ENCODE measurements at places on chromosomes 11 and 22.
A peak's percentile ranks its signal among the peaks of the same experiment; 100 is the strongest.

DNA sequence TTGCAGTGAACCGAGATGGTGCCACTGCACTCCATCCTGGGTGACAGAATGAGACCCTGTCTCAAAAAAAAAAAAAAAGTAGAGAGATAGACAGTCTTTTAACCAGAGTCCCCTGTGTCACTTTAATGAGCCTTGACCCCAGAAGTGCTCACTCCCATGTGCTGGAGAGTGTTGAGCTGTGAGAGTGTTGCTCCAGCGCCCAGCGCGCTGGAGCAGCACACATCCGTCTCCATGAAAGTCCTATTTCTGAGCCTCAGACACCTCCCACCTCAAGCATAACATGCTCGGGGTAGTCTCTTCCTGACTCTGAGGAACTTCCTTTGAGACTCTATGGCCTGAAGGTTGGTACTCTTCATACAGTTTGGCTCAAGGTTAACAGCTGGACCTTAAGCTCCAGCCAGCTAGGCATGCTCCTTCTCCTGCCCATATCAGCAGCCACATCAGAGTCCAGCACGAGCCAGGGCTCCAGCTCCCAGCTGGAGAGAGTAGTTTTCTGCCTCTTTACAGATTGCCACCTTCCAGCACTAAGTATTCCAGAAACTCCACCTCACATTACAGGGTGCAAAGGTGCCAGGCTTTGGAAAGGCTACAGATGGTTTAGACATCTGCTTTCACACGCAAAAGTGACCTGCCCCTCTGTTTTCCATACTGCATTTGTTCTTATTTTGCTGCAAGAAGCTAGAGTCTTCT lies 29.4 kb upstream of the UBASH3B start:
- no peak for DNase-seq

DNA sequence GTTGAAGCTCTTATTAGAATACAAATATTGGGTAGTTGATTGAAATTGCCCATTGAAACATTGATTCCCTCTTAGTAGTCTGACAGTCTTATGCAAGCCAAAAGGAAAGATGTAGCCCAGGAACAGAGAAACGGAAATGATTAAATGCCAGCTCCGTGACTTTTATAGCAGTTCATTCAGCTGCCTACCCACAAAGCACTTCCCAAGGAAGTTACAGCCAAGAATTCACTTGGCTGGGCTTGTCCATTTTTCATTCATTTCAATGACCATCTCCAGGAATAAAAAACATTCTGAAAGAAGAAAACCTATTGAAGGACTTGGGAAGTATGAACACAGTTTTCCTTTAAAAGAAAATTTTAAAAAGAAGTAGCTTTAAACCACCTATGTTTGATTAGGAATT lies 62.0 kb downstream of the NCAM1 start:
- no peak for DNase-seq

GRCh38 chr11:100294748-100295147 lies 392.3 kb upstream of the ARHGAP42 start:
- DNase-seq = no peak

DNA sequence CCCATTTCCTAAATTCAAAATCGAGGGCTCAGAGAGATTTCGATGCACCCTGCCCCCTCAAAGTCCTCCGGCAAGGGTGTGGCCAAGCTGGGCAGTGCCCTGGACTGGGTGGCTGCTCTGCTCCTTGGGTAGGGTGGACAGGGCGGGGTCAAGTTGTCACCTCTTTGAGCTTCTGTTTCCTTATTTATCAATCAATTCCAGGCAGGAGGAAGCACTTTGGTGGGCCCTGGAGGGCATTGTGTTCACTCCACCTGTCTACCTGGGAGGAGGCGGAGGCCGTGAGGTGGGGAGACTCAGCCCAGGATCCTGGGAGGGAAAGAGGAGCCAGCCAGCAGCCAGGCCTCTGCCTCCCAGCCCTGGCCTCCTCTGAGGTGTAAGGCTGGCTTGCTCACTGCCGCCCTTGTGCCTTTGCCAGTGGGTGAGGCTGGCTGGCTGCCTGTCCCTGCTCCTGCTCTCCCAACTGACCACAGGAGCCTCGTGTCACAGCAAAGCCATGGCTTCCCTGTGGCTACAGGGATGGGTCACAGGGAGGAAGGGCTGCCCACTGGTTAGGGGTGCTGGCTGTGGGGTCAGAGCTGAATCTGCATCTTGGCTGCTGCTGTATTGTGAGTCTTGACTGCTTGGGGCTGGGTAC lies 25.5 kb upstream of the SHISAL1 start:
- DNase-seq = no peak

- DNase-seq = no peak
These were observed 626 bp downstream of the FLRT1 start for GRCh38 chr11:64036087-64037026.

GRCh38 chr11:35288817-35289541 lies 130.4 kb downstream of the SLC1A2 start:
- peak; percentile 16 for DNase-seq

- DNase-seq = no peak
These were observed 315.3 kb downstream of the CADM1 start for GRCh38 chr11:115188898-115189278.

DNA sequence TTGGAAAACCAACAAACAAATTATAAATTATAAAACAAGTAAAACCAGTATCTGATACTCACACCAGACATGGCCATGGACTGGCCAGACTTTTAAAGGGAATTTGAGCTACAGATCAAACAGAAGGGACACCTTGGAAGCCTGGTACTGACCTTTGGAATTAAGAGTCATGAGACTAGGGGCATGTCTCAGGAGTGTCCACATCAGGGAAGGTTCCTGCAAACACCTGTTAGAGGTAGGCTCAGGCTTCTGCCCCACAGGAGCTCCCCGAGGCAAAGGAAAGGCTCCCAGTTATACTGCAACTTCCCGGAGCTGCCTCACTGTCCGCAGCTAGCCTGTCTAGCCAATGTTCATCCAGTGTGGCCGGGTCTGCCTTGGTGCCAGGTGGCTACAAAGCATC lies 290.1 kb downstream of the BUD13 start:
- no peak for DNase-seq

GRCh38 chr22:30859714-30860095 lies 108.9 kb downstream of the MORC2 start:
- no peak for DNase-seq

- DNase-seq = no peak
These were observed 100.9 kb downstream of the CTTN start for GRCh38 chr11:70498976-70499801.

DNA sequence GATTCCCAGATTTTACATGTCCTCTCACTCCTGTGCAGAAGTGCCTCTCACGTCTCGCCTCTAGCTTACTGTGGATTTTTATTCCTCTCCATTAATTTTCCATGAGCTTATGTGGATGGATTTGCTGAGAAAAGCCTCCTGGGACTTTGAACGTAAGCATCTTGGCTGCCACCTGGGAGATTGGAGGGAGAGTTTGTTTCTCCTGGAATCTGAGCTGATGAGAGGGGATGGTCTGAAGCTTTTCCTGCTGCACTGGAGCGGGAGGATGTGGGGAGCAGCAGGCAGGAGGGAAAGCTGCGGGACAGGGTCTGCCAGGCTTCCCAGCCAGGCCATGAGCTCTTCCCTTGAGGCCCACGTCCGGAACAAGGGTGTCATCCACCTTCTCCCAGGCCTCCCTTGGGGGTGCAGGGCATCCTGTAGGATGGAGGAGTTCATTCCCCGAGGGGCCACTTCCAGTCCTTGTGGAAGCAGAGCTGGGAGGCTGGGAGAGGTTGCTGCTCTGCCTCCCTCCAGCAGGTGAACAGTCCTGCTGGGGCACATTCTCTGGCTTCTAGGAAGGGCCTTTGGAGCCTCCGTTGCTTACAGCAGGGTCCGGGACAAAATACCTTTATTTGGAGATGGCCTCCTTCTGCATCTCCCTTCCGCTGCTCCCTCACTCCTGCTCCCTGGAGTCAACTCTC lies 3.6 kb upstream of the SHANK2 start:
- no peak for DNase-seq

DNA sequence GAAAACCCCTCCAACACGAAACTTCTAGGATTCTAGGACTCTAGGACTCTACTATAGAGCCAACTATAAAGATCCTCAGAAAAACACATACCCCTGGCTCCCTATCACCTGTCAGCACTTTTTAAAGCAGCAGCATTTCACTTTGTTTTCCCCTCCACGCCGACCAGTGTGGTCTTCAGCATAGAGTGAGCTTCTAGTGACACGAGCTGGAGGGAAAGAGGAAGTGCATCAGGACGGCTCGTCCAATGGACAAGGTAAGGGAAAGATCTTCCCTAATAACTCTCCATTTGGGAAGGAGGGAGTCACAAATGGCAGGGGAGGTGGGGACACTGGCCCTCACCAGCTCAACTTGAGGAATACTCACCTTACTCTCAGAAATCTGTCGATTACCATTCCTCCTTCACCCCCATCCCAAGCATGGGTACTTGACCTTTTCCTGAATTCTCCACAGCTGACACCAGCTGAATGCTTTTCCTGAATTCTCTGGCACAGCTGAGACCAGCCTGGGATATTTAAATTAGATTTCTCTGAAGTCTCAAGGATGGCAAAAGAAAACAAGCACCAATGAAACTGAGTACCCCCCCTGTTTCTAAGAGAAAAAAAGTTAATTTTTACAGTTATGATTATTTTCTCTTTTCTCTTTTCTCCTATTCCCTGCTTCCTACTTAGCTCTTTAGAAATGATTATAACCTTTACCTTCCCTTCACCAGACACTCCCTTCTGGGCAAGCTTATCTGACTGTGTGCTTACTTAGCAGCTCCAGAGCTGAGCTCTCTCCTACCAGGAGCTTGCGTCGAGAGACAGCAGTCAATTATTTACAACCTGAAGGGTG lies 33.3 kb upstream of the NNMT start:
- no peak for DNase-seq

GRCh38 chr11:117723277-117724024 lies 73.6 kb downstream of the DSCAML1 start:
- DNase-seq = no peak

DNA sequence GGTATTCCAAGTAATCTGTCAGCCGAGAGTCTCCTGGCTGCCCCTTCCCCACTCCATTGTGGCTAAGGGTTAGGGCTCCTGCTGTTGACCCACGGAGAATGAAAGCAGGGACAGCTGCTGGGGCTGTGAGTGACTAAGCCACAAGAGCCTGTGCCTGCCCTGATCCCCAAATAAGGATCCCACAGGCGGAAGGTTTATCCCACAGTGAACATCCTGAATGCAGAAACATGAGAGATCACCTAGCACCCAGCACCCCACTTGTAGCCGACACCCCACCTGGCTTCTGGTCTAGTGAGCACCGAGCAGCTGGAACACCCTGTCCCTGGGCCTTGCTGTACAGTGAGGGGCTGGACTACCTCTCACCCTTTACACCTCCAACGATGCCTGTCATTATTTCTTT lies 117.7 kb upstream of the LMO1 start:
- no peak for DNase-seq

DNA sequence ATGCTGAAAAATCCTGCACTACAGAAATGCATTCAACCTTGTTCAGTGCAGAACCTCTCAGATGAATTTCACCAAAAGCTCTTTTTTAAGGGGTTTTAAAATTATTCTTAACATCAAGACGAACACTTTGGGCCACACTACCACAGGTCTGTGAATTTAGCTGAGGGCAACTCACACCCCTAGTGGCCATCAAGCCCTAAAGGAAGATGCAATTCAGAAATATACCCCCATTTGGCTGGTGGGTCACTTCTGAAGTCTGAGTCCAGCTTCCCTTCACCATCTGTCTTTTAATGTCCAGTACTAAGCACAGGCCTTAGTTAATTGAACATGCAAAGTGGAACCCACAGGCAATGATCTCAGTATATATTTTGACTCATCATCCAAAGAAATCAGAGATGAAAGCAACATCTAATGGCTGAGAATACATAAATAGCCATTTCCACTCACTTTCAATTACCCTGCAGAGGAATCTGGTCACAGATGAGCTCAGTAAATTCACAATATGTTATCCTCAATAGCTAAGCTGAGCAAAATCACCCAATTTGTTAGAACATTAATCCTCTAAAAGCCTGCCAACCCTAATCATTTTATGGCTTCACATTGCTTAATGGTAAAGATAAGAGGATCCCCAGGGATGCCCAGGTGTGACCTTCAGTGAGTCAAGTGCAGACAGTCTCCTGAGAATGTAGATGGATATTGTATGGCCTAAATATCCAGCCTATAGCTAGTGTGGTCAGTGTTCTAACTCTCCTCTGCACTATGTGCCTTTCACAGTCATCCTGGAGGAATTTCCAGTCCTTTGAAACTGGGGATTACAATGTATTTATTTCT lies 50.3 kb downstream of the FAM76B start:
- DNase-seq = no peak

GRCh38 chr22:27933186-27933983 lies 14.3 kb upstream of the PITPNB start:
- no peak for DNase-seq
